ENCODE measurements at places on chromosomes 1 and 21.
A peak's percentile ranks its signal among the peaks of the same experiment; 100 is the strongest.

GRCh38 chr1:236880209-236880608 is 85.1 kb downstream of the MTR start:
- no peak overlapping the region for H3K4me3 ChIP-seq
- H3K4me1 ChIP-seq = no peaks in the 10 kb centered on the region
- H3K27ac ChIP-seq = no peak overlapping the region
- H3K27me3 ChIP-seq = no peaks in the 10 kb centered on the region
- H3K36me3 ChIP-seq = no peaks in the 10 kb centered on the region

DNA sequence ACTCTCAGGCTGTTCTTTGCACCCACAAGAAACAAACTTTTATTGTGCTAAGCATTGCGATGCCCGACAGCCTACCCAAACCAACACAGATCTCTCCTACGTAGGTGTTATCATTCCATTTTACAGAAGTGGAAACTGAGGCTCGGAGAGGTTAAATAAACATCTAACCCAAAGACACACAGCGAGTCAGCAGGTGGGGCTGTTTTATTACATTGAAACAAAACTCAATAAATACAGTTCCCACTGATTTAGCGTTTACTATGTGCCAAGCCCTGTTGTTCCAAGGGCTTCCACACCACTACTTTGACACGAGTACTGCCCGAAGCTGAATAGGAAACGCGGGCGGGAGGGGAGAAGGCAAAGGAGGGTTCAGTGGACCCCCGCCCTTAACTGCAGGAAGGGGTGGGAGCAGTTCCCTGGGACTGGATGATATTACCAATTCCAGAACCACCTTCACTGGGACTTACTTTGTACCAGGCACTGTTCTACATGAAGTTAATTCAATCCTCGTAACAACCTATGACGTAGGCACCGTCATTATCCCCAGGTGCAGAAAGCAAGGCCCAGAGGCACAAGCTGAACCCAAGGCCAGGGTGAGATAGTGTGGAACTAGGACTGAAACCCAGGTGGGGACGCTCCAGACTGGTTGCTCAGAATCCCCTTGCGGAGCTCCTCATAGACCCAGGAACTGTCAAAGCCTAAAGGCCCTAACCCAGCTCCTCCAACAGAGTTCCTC is 19.3 kb upstream of the ALDH4A1 start:
- DNase-seq = no peak
- no peak overlapping the region for H3K4me3 ChIP-seq
- H3K27ac ChIP-seq = peak overlapping the region; percentile 98
- H3K36me3 ChIP-seq = peaks cover 16% of the 10 kb centered on the region

DNA sequence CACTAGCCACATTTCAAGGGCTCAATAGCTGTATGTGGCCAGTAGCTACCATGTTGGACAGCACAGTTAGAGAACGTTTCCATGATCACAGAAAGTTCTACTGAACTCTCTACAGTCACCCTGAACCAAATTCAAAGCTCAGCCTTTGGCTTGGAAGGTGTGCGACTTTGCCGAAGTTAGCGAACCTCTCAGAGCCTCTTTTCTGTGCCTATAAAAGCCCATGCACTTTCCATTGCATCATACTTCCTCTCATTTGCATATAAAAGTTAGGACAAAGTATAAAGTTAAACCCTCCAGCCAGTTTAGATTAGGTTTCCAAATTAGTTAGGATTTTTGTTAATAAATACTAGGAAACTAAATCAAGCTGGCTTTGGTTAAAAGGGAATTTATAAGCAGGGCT is 4.7 kb upstream of the SLC1A7 start:
- H3K36me3 ChIP-seq = no peaks in the 10 kb centered on the region
- H3K27me3 ChIP-seq = no peaks in the 10 kb centered on the region
- H3K4me1 ChIP-seq = peaks cover 16% of the 10 kb centered on the region

DNA sequence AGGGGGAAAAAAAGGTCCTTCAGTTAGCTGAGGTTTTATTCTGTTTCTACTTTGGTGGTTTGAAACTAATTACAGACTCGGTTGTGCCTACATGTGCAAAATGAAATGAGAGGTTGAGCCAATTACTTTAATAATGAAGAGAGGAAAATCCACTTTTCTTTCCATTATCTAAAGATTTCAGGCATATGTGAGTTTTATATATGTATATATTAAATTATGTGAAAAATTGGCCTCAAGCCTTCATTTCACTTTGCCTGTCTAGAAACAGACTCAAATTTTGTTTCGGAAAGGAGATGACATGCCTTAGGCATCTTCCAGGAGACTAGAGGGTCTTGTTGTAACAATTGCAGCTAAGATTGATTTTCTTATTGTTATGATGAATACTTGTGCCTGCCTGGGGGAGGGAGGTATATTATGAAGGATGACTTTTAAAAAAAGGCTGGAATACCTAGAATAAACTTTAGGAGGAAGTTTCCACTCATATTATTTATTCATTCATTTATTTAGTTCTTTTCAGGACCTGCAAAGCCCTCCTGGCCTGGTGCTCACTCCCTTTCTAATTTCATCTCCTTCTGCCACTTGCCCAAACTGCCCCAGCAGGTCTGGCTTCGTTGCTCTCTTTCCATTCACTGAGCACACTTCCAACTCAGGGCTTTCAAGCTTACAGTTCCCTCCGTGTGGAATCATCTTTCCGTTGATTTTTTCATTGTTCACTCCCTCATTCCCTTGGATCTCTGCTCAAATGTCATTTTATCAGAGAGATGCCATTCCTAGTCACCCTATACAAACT is 94.2 kb upstream of the HOOK1 start:
- H3K4me3 ChIP-seq = no peak overlapping the region
- H3K4me1 ChIP-seq = no peaks in the 10 kb centered on the region
- DNase-seq = no peak
- H3K36me3 ChIP-seq = no peaks in the 10 kb centered on the region
- no peaks in the 10 kb centered on the region for H3K27me3 ChIP-seq

DNA sequence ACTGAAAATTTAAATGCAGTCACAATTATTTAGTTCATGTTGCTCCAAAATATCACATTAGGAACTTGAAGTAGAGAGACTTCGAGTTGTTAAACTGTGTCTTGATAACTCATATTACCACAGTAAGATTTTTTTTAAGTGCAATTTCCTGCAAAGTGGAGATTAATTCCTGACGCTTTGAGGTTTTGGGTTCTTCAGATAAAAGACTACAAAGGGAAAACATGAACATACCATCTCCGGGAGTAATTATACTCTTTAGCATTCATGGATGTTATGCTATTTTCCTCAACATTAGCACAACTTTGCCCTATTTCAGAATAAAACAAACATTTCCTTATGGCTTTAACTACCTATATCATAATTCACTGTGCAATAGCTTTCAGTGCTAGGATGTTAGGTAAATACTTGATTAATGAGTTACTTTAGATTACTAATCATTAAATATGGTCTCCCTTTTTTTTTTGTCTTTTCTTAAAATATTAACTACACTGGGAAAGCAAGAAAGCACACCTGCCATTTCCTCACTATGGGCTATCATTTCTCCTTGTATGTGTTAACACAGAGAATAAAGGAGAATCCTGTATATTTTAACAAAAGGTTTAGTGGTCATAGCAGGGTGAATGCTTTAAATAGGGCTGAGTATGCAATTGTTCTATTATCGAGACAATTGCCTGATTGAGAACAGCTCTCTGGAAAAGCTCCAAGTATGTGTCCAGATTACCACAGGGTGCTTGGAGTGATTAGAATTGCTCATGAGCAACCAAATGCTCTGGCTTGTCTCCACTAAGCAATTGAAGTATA is 252.5 kb upstream of the C1orf105 start:
- no peak overlapping the region for H3K4me3 ChIP-seq
- H3K36me3 ChIP-seq = no peaks in the 10 kb centered on the region
- no peak for DNase-seq
- no peak overlapping the region for H3K27ac ChIP-seq
- no peaks in the 10 kb centered on the region for H3K4me1 ChIP-seq
- no peaks in the 10 kb centered on the region for H3K27me3 ChIP-seq

DNA sequence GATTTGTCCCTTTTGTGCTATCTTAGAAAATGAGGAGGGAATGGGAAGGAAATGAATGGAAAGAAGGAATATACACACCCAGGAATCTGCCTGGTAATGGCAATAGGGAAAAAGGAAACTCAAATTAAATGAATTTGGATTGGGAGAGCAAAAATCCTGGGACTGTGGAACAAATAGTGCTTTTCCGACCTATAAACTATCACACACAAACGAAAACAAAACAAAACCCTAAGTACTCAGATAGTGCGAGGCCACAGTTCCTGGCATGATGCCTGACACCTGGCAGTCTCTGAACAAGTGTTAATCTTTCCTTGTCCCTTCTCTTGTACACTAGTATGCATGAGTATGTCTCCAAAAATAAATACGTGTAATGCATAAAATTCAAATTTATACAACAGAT is 319.8 kb upstream of the SPAG17 start:
- H3K4me1 ChIP-seq = no peaks in the 10 kb centered on the region
- H3K4me3 ChIP-seq = no peak overlapping the region
- H3K27me3 ChIP-seq = no peaks in the 10 kb centered on the region

- no peaks in the 10 kb centered on the region for H3K27me3 ChIP-seq
- H3K4me1 ChIP-seq = no peaks in the 10 kb centered on the region
- H3K36me3 ChIP-seq = no peaks in the 10 kb centered on the region
- peak; percentile 52 for DNase-seq
These were observed 369.7 kb downstream of the RRAGC start for GRCh38 chr1:38489844-38490270.

DNA sequence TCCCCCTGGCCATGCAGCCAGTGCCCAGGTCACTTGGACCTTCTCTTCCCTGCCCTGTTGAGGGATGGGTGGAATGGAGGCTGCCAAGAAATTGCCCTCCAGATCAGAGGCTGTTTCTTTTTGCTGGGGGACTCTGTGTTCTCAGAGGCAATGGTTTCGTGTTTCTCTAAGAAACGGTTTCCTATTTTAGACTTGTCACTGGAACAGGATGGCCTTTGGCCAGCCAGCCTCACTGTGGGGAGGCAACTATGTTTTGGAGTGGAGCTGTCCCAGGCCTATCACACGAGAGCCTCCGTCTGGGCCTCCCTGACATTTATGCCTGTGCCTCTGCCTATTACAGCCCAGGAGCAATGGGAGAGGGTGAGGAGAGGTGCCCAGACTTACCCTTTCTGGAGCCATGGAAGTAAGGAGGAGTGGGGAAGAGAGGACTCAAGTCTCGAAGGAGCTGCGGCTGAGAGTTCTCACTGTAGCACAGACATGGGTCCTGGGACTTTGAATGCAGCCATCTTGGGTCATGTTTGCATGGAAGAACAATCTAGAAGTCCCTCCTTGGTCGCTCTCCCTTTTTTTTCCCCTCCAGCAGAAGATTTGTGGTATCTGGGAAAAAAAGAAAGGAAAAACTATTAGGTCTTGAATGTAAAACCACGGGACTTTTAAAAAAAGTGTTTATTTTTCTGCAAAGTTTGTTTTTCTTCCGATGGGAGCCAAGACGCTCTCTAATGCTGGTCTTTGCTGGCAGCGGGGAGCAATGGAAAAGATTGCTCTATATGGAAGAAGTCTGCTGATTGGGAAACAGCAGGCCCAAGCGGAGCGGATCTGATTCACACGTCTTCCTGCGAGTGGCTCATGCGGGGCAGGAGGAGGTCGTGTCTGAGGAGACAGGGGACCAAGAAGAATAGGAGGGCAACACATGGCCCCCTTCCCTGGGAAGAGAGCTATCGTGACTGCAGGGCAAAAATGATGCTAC is 219.2 kb downstream of the FOXD2 start:
- peaks cover 4% of the 10 kb centered on the region for H3K4me1 ChIP-seq
- no peaks in the 10 kb centered on the region for H3K36me3 ChIP-seq
- DNase-seq = no peak
- peak overlapping the region; percentile 18 for H3K27ac ChIP-seq
- H3K27me3 ChIP-seq = no peaks in the 10 kb centered on the region

DNA sequence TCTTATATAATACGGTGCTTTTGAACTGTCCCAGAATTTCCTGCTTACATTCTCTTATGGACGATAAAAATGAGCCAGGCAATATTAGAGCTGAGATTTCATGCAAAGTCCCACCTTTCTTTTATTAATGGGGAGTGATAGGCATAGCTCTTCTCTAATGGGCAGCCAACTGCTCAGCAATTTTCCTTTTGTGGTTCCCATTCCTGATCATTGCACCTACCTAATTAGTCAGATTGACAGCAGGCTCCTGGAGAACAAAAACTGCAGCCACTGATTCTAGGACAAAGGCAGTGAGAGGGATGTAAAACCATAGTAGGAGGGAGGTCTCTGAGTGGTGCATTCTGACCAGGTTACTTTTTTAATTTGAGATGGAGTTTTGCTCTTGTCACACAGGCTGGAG is 110.4 kb downstream of the UCK2 start:
- DNase-seq = no peak
- H3K36me3 ChIP-seq = no peaks in the 10 kb centered on the region
- no peaks in the 10 kb centered on the region for H3K4me1 ChIP-seq
- H3K4me3 ChIP-seq = no peak overlapping the region
- H3K27ac ChIP-seq = no peak overlapping the region
